ENCODE measurements at places on chromosomes 13 and 19. TPM values are rescaled to one million over a fixed set of nuclear protein-coding genes. Genes with fewer than 3 reads are reported as not detected.

GRCh38 chr19:42555317-42555716 is 27.0 kb upstream of the CEACAM1 start:
- peaks cover 2% of the 10 kb centered on the region for H3K4me1 ChIP-seq
- H3K4me3 ChIP-seq, result no peak overlapping the region
- H3K27ac ChIP-seq, result no peak overlapping the region
- peaks cover 26% of the 10 kb centered on the region for H3K27me3 ChIP-seq

GRCh38 chr19:2355168-2356035 is 4.7 kb upstream of the TMPRSS9 start:
- peaks cover 2% of the 10 kb centered on the region for H3K27me3 ChIP-seq
- H3K36me3 ChIP-seq, result no peaks in the 10 kb centered on the region
- H3K4me1 ChIP-seq, result no peaks in the 10 kb centered on the region
- H3K27ac ChIP-seq, result no peak overlapping the region

DNA sequence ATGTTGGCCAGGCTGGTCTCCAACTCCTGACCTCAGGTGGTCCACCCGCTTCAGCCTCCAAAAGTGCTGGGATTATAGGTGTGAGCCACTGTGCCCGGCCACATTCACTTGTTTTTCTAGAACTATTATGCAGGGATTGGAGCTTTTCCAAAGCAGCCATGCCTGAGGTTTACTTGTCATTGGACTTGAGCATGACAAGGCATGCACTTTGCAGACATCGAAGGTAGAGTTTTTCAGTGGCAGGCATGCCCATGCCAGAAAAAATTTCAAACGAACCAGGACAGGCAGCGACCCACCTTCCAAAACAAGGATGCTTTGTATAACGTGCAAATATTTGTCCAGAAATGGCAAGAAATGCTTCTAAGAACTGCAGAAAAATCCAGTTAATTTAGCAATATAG is 17.7 kb downstream of the PNMA8A start:
- no peaks in the 10 kb centered on the region for H3K4me1 ChIP-seq
- no peak for DNase-seq
- no peak overlapping the region for H3K4me3 ChIP-seq
- no peaks in the 10 kb centered on the region for H3K36me3 ChIP-seq
- peaks cover 33% of the 10 kb centered on the region for H3K27me3 ChIP-seq

DNA sequence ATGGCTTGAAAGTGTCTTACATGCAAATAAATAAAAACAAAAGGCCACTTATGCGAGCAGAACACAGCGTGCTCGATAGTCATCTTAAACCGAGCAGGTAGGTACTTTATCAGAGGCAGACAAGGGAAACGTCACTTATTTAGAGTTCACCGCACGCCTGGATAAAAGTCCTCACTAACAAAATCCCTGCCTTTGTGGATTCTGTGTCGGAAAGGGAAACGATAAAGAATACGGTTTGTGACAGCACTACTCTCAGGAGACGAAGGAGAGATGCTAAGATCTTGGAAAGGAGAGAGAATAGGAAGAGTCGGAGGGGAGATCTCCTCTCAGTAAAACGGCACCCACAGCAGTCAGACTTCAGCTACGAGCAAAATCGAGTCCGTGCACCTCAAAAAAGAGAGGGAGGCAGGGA is 581 bp downstream of the RCBTB1 start:
- H3K36me3 ChIP-seq, result peaks cover 16% of the 10 kb centered on the region
- peak overlapping the region; percentile 83 for H3K4me3 ChIP-seq
- no peak for DNase-seq
- H3K27ac ChIP-seq, result peak overlapping the region; percentile 84

DNA sequence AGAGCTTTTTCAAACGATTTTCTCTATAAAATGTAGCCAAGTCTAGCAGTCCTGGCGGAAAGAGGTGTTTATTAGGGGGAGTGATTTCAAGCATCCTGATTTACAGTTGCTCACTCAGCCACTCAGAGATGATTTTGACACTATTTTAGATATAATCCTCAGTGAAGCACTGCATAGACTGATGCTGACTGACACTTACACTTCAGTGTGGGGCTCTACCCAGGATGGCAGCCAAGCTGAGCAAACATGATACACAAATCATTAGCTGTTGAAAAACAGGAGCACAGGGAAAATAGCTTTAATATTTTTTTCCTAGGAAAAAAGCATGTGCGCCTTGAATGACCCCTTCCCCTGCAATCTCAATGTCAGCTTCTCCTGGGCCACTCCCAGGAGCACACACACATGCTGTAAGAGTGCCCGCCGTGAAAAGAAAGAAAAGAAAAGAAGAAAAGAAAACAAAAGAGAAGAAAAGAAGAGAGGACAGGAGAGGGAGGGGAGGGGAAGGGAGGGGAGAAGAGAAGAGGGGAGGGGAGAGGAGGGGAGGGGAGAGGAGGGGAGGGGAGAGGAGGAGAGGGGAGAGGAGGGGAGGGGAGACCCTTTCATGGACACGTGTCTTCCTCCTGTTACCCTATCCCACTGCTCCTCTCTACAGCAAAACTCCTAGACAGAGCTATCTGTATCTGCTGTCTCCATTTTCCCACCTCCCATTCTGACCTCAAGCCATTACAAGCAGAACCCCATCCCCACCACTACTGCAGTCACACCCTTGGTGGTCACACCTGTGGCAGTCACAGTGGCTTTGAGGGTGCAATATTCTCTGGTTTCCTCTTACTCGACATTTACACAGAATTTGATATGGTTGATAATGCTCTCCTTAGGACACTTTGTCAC is 36.4 kb downstream of the RCBTB2 start:
- peak; percentile 75 for DNase-seq
- peak overlapping the region; percentile 48 for H3K4me3 ChIP-seq
- H3K27me3 ChIP-seq, result no peaks in the 10 kb centered on the region
- peak overlapping the region; percentile 79 for H3K27ac ChIP-seq

- H3K27ac ChIP-seq, result no peak overlapping the region
- no peak overlapping the region for H3K4me3 ChIP-seq
- no peaks in the 10 kb centered on the region for H3K27me3 ChIP-seq
- H3K36me3 ChIP-seq, result no peaks in the 10 kb centered on the region
- no peak for DNase-seq
Measured at GRCh38 chr13:47454986-47455385, 546.1 kb downstream of the SUCLA2 start.

DNA sequence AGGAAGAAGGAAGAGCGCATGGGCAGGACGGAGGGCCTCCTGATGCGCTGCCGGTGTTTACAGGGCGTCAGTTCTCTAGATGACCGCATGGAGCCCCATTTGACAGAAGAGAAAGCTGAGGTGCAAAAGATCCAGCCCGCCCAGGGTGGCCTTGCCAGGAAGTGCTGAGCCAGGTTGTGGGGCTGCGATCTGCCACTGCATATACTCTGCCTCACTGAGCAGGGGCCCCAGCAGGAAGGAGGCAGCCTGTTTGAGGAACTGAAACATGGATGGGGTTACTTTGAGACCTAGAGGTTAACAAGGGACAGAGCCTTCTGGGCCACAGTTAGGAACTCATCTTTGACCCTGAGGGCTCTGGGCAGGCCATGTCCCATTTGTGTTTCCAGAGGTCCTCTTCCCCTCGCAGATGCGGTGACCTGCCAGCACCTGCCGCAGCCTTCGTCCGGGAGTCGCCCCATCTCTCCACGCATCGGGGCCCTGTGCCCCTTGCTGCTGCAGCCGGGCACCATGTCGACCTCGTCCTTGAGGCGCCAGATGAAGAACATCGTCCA is 3.2 kb downstream of the EPN1 start:
- no peaks in the 10 kb centered on the region for H3K27me3 ChIP-seq
- DNase-seq, result no peak
- H3K36me3 ChIP-seq, result peaks cover 29% of the 10 kb centered on the region
- H3K27ac ChIP-seq, result no peak overlapping the region
- no peak overlapping the region for H3K4me3 ChIP-seq

DNA sequence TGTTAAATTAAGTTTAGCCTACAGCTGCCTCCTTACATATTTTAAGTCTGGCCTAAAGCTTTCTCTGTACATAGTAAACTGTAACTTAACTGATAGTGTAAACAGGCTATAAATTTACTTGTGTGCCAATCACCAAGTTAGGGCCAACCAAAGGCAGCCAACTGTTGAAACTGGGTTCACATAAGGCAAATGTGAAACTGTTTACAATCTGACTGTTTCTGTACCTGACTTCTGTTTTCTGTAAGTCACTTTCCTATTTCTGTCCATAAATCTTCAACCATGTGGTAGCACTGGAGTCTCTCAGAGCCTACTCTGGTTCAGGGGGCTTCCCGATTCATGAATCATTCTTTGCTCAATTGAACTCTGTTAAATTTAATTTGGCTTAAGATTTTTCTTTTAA is 103.1 kb downstream of the RAP2A start:
- DNase-seq, result no peak
- H3K36me3 ChIP-seq, result no peaks in the 10 kb centered on the region
- no peak overlapping the region for H3K27ac ChIP-seq

DNA sequence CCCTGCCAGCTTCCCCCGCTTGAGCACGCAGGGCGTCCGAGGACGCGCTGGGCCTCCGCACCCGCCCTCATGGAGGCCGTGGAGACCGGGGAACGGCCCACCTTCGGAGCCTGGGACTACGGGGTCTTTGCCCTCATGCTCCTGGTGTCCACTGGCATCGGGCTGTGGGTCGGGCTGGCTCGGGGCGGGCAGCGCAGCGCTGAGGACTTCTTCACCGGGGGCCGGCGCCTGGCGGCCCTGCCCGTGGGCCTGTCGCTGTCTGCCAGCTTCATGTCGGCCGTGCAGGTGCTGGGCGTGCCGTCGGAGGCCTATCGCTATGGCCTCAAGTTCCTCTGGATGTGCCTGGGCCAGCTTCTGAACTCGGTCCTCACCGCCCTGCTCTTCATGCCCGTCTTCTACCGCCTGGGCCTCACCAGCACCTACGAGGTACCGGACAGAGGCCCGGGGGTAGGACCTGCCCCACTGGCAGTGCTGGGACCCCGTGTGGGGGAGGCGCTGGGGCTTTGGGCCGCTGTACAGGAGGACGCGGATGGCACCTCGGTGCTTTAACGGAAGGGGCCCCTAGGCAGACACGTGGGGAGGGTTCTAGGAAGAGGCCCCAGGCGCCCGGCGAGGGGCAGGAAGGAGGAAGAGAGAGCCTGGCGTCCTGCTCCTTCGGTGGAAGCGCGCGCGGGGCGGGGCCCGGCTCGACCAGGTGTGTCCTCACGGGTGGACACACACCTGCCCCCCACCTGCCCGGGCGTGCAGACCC is 681 bp downstream of the SLC5A5 start:
- H3K4me3 ChIP-seq, result peak overlapping the region; percentile 83
- peaks cover 29% of the 10 kb centered on the region for H3K4me1 ChIP-seq
- H3K36me3 ChIP-seq, result no peaks in the 10 kb centered on the region
- H3K27ac ChIP-seq, result peak overlapping the region; percentile 83

- DNase-seq, result peak; percentile 31
- no peak overlapping the region for H3K27ac ChIP-seq
- peaks cover 18% of the 10 kb centered on the region for H3K27me3 ChIP-seq
- no peaks in the 10 kb centered on the region for H3K4me1 ChIP-seq
- H3K36me3 ChIP-seq, result no peaks in the 10 kb centered on the region
Measured at GRCh38 chr19:42596391-42597072, 1.8 kb upstream of the CEACAM8 start.

ZNF541 gene
- 0.40 TPM for total RNA-seq

DNA sequence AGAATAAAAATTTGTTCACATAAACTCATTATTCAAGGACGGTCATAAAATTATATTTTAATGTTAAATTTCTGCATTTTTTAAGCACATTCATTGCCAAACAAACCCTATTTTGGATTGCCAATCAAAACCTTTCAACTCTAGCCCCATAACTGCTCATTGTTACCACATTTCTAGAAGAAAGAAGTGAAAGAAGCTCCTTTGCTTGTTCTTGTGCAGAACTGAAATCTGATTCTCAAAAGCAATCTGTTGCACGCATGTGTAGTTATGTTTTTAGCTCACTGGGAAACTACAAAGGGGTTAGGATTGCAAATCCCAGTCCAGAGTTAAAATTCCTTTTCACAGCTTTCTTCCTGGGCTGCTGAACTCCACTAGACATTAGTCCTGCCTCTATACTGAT is 109.5 kb upstream of the MIR17HG start:
- no peak overlapping the region for H3K4me3 ChIP-seq
- no peaks in the 10 kb centered on the region for H3K4me1 ChIP-seq
- no peak for DNase-seq
- H3K36me3 ChIP-seq, result no peaks in the 10 kb centered on the region

- H3K4me3 ChIP-seq, result no peak overlapping the region
- DNase-seq, result no peak
- no peak overlapping the region for H3K27ac ChIP-seq
- H3K27me3 ChIP-seq, result no peaks in the 10 kb centered on the region
Measured at GRCh38 chr13:27601803-27602202, 18.5 kb downstream of the LNX2 start.

GRCh38 chr19:45075301-45076028 is 813 bp downstream of the ZNF296 start:
- peak overlapping the region; percentile 77 for H3K4me3 ChIP-seq
- H3K27me3 ChIP-seq, result no peaks in the 10 kb centered on the region
- H3K27ac ChIP-seq, result peak overlapping the region; percentile 82
- H3K4me1 ChIP-seq, result peaks cover 48% of the 10 kb centered on the region
- peaks cover 7% of the 10 kb centered on the region for H3K36me3 ChIP-seq

- H3K27ac ChIP-seq, result no peak overlapping the region
- H3K27me3 ChIP-seq, result no peaks in the 10 kb centered on the region
- no peaks in the 10 kb centered on the region for H3K4me1 ChIP-seq
- H3K4me3 ChIP-seq, result no peak overlapping the region
Measured at GRCh38 chr13:80530191-80530590, 189.3 kb upstream of the SPRY2 start.

TTYH1 gene
- total RNA-seq, result 1.2 TPM

DNA sequence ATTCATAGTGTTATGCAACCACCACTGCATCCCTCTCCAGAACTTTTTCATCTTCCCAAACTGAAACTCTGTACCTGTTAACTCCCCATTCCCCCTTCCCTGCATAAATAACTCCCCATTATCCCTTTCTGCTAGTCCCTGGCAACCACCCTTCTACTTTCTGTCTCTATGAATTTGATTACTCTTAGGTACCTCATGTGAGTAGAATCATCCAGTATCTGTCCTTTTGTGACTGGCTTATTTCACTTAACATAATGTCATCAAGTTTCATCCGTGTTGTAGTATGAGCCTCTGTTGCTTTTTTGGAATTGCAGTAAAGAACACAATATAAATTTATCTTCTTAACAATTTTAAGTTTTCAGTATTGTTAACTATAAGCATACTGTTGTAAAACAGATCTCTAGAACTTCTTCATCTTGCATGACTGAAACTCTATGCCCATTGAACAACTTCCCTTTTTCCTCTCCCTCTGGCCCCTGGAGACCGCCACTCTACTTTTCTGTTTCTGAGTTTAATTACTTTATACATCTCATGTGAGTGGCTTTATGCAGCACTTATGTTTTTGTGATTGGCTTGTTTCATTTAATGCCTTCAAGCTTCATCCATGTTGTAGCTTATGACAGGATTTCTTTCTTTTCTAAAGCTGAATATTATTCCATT is 87.3 kb upstream of the ABCC4 start:
- H3K4me1 ChIP-seq, result no peaks in the 10 kb centered on the region
- H3K27ac ChIP-seq, result no peak overlapping the region
- H3K4me3 ChIP-seq, result no peak overlapping the region
- H3K27me3 ChIP-seq, result peaks cover 13% of the 10 kb centered on the region

DNA sequence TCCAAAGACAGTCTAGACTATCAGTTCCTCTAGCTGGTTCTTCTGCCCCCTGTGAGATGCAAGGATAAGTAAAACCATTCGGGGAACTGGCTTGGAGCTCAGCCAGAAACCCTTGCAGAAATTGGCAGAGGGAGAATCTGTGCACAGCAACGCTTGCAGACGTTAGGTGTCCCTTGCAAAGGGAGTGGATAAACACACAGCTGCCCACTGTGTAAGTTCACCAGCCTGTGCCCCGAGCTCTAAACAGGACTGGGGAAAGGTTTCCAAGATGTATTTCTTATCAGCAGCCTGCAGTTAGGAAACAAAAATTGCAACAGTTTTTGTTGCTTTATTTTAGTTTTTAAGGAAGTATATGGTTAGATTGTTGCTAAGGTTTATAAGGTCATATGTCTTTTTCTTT is 19.0 kb upstream of the ADGRE1 start:
- H3K4me3 ChIP-seq, result no peak overlapping the region
- H3K27me3 ChIP-seq, result no peaks in the 10 kb centered on the region
- no peak for DNase-seq
- peak overlapping the region; percentile 41 for H3K27ac ChIP-seq

All from activated CD4-positive, alpha-beta T cell treated with anti-CD3 and anti-CD28 coated beads, Interleukin-2, amount 10 ng/mL, durations not matched to agents 7 days and 5 days (primary cell).